Hematopoietic multipotent progenitor cell (in vitro differentiated cells): ENCODE measurements at places on chromosomes 7 and 10.

- no peak for DNase-seq
Observed at GRCh38 chr10:10330418-10330817, 687.3 kb upstream of the CELF2 start.

- DNase-seq: no peak
Observed at GRCh38 chr10:61669849-61670248, 7.1 kb downstream of the CABCOCO1 start.

DNA sequence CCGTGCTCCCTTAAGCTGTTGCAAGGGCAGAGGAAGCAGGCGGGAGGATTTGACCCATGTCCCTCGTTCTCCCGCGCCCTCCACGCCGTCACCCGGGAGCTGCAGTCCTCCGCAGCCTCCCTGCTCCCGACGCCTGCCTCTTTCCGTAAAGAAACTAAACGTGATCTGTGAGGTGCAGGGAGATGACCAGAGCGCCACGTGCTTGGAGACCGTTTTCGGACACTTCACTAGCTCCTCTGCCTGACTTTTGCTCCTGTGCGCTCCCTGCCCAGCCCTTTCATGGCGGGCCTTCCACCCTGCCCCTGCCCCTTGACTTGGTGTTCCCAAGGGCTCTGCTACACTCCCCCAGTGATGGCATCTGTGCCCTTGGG, 171.2 kb downstream of the LSM5 start:
- DNase-seq: no peak

GRCh38 chr10:62613424-62613823, 191.1 kb upstream of the ADO start:
- DNase-seq: no peak

DNA sequence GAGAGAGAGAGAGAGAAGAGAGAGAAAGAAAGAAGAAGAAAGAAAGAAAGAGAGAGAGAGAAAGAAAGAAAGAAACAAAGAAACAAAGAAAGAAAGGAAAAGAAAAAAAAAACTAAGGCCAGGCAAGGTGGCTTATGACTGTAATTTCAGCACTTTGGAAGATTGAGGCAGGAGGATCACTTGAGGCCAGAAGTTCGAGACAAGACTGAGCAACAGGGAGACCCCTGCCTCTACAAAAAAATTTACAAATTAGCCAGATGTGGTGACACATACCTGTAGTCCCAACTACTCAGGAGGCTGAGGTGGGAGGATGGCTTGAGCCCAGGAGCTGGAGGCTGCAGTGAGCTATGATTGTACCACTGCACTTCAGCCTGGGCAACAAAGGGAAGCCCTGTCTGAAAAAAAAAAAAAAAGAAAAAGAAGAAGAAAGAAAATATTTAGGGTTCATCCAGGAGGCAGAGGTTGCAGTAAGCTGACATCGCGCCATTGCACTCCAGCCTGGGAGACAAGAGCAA, 2.8 kb downstream of the SERPINE1 start:
- DNase-seq: no peak

GRCh38 chr7:44958645-44959344, 20.0 kb downstream of the MYO1G start:
- DNase-seq: no peak

DNA sequence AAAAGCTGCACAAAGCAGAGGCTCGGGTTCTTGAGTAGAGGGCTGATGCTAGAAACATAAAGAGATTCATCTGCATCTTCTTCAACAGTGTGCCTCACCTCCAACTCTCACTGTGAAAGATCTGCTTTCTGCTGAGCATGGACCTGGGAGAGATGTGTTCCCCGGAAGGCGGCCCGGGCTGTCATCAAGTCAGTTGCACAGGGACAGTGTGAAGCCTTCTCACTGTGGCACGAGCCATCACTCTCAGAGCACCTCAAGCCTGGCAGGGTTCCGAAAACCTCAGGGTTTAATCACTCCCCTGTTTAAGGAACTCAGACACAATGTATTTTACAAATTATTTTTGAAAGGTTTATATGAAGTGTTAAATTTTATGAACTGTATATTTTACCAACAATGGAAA, 98.7 kb downstream of the RBM20 start:
- DNase-seq: no peak

DNA sequence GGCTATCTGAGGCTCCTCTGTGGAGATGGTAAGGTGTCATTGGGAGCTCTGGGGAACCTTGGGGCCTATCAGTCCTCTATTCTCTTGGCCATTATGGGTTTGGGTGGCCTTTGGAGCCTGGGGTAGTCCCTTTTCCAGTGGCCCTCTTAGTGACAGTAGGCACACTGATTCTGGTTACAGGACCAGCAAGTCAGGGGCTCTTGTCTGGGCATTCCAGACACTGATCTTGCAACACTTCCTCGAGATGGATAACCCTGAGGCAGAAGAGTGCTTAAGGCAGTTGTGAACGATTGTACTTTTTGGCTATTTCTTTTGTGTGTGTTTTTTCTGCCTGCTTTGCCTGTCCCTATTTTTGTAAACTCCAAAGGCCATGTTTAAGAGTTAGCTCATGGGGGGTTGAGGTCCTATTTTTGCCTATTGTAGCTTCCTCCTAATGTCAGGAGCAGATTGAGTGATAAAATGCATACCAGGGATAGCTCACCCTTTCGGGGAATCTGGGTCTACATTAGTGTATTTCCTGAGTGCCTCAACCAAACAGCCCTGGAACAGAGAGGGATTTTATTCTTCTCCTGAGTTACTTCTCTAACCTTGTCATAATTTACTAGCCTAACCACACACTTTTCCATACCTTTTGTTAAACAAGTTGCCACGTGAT, 61.2 kb downstream of the PRKAR2B start:
- no peak for DNase-seq

DNA sequence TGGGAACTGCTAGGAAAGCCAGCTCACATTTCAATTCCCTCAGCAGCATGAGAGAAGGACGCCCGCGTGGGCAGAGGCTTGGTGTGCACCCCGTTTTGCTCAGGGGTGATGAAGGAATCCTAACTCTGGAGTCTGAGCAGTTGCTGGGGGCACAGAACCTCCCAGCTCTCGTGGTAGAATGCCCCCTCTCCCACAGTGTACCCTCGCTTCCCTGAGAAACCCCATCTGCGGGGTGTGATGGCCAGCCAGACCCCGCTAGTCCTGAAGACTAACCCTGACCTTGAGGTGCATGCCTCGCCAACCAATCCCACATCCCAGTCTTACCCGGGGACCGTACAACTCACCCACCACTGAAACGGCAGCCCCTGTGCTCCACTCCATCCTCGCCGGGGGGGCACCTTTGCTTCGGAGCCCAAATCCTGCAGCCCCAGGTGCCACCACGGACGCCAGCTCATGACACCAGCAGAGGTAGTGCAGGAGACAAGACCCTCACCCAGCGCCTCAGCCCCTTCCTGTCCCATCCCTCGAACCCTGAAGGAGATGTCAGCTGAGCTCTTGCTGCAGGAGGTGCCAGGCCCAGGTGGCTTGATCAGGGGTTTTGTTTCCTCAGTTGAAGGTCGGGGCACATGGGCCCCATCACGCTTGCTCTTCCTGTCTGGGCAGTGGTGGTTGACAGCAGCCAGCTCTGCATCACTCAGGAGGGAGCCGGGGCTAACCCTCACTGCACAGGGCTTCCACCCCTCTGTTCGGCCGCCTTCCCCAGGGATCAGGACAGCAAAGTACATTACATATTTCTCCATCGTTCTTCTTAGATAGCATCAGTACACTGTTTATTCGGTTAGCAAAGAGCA, 236.5 kb downstream of the MGMT start:
- no peak for DNase-seq
